ENCODE measurements at places on chromosomes 2 and 18.

DNA sequence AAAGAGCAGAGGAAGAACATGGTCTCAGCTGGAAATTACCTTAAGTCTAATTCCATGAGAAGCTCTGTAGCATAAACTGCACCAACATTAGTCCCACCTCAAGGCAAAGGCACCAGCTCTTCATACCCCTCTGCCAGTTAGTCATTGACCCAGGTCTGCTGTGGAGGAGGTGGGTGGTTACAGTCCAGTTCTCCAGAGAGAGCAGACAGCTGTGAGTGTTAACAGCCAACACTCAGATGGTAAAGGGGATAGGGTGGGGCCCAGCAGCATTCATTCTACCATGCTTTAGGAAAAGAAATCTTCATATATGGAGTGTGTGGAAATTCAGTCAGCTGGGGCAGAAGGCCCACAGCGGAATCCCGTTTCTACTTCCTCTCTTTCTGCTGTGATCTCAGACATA lies 159.7 kb upstream of the FBXO11 start:
- no peak for DNase-seq

DNA sequence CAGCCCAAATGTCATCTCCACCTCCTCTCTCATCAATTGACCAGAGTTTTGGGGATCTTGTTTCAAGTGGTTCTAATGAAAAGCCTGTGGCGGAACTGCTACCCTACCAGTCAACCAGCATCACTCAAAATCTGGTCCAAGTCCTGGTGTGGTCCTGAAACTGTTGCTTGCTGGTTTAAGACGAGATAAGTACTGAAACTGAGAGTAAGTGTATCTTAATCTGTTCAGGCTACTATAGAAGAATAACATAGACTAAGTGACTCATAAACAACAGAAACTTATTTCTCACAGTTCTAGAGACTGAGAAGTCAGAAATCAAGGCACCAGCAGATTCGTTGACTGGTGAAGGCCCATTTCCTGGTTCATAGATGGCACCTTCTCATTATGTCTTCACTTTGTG lies 879 bp upstream of the GALNT5 start:
- DNase-seq, result no peak

- no peak for DNase-seq
These were observed 136.8 kb downstream of the CAPN13 start for GRCh38 chr2:30670453-30670852.

DNA sequence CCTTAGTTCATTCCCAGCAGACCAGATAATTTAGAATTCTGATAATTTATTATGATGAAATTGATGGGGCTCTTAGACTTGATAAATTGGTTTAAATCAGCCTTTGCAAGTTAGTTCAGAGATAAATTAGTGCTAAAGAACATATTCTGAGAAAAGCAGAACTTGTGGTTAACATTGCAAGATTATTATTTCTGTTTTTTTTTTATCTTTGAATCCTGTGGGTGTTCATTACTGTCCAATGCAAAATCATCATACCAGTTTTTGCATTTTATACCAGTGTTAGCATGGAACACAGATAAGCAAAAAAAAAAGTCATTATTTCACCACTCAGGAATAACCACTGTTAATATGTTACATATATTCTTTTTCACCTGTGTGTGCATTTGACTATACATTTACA lies 9.1 kb downstream of the SEPTIN2 start:
- no peak for DNase-seq

- no peak for DNase-seq
These were observed 70.1 kb downstream of the EPG5 start for GRCh38 chr18:45896991-45897390.

DNA sequence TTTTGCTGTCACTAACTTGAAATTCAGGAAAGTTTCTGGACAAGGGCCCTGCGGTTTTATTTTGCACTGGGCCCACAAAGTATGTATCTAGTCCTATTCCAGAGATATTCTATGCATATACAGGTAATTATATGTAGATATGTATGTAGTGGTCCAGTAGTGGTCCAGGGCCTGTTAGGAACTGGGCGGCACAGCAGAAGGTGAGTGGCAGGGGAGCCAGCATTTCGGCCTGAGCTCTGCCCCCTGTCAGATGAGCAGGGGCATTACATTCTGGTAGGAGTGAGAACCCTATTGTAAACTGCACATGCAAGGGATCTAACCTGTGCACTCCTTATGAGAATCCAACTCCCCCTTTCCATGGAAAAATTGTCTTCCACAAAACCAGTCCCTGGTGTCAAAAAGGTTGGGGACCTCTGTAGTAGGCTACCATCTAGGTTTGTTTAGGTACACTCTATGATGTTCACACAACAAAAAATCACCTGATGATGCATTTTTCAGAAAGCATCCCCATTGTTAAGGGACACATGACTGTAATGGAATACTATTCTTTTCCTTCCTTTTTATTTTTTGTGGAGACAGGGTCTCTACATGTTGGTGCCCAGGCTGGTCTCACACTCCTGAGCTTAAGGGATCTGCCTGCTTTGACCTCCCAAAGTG lies 2.8 kb upstream of the PPP4R3B start:
- no peak for DNase-seq

- peak; percentile 85 for DNase-seq
These were observed 2.2 kb downstream of the LRATD1 start for GRCh38 chr2:14634489-14635390.

GRCh38 chr2:27581417-27582128 lies 1.3 kb upstream of the ZNF512 start:
- DNase-seq, result no peak

- peak; percentile 98 for DNase-seq
These were observed at the start of gene ZNF2 for GRCh38 chr2:95165371-95166064. Gene ZNF2, plus strand, starts transcription at chr2:95165809. Its CDS starts 10,418 bp downstream, at chr2:95176227.

- peak; percentile 33 for DNase-seq
These were observed 32.2 kb downstream of the QPCT start for GRCh38 chr2:37376421-37377186.

GRCh38 chr2:96537066-96537733 lies 648 bp downstream of the ARID5A start:
- DNase-seq, result peak; percentile 97

DNA sequence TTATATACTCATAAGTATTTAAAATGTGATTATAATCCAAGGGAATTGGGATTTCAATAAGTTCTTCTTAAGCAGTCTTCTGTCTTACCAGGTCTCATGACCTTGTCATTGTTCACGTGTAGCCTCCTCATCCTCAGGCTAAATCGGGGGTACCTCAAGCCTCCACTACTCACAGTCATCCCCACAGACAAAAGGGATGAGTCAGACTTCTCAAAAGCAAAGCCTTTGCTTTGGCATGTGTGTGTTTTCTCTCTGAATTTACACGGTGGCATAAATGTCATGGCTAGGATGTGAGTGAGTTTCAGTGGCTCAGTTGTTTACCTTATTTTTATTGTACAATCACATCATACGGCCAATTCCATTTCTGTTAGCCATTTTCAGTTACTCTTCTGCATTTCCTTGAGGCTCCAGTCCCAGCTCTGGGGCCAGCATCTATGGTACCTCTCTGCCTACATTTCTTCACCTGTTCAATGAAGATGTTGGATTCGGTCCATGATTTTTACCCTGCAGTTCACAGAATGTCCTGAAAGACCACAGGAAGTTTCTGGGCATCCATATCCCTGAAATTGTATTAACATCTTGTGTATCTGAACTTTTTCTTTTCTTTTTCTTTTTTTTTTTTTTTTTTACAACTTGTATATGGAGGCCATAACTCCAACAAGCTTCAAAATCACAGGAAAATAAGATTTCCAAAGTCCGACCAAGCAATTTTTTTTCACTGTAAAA lies 195.3 kb downstream of the FHOD3 start:
- no peak for DNase-seq

DNA sequence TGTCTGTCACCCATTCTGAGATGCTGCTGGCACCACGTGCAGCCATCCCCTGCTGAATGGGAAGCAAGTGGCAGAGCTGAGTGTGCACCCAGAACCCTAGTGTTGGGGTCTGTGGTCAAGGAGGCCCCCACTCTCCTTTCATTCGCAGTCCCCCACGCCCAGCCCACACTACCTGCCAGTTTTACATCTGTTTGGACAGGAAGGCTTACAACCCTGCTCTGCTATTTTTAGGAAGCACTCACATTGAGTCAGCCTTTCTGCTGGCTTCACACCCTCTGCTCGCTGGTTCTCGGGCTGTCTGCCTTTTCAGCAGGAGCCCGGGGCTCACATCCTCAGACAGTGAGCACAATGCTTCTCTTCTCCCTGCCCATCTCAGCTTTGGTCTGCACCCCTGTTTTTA lies 10.7 kb upstream of the ADCY3 start:
- DNase-seq, result no peak

- DNase-seq, result no peak
These were observed 122.5 kb downstream of the PRPF40A start for GRCh38 chr2:152594792-152595191.

GRCh38 chr18:45328811-45329210 lies 286.5 kb upstream of the SLC14A2 start:
- no peak for DNase-seq

Data from left lung (tissue), 14 donors.